ENCODE measurements at places on chromosomes 12 and 14.

DNA sequence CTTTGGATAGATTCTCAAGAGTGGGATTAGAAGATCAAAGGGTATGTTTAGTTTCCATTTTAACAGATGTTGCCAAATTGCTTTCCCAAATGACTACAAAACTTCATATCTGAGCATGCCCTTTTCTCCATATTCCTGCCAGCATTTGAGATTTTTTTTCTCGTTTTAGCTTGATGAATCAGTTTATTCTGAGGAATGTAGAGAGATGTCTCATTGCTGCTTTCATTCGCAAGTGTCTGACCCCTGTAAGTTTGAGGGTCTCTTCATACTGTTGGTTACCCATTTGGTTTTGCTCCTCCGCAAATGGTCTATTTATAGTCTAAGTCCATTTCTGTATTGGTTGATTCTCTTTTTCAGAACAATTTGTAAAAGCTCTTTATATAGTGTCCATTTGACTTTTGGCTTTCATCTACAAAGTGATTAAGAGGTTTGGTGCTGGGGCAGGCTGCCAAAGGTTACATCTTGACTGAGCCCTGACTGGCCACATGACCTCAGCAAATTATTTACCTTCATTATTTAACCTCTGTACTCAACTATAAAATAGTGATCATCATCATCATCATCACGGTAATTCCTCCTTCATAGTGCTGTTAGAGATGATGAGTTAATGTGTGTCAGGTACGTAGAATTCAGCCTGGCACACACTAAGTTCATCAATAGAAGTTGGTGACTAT is 33.6 kb downstream of the HCAR2 start:
- DNase-seq = peak; percentile 69

DNA sequence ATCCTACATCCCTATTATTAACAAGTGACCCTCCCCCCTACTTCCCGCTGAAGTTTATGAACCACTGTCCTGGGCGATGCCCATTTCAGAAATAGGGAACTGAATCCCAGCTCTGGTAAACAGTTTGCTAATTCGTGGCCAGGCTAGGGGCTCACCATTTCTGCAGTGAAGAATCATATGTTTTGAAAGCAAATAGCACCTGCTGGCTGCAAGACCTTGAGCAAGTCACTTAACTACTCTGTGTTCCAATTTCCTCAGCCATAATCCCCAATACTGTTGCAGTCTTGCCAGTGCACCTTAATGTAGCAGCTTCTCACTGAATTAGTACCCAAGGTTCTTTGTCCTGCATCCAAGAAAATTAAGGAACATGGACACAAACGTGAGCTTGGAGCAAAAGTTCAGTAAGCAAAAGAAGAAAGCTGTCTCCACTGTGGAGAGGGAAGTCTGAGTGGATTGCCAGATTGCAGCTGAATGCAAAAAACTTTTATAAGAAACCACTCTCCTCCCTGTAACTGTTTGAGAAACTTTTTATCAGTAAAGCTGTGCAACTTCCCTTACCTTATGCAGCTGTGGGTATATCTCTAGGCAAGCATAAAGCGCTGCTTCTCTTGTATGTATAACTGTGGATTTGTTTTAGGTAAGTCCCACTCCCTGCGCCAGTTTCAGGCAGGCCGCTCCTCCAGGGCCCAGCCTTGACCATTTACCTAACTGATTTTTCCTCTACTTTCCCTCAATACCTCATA is 824 bp downstream of the OAS1 start:
- no peak for DNase-seq

GRCh38 chr12:112944024-112944690 is 5.9 kb downstream of the OAS3 start:
- DNase-seq = peak; percentile 10

GRCh38 chr12:104276273-104277131 is 27.0 kb upstream of the EID3 start:
- no peak for DNase-seq

DNA sequence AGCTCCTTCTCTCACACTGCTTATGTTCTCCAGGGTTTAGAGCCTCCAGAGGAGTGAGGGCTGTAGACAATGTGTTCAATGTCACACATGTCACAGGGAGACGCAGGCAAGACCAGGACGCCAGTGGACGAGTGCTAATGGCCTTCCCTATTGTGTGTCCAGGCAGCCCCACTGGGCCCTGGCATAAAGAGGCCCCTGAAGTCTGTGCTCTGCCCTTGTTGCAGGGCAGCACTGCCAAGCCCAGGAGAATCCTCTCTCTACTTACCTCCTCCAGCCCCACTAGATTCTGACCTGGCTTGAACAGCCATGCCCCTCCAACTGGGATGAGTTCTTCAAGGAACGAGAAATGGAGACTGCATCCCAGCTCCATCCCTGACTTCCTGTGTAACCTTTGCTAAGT is 24.8 kb upstream of the TMEM106C start:
- no peak for DNase-seq

All from adipocyte (in vitro differentiated cells).